ENCODE measurements at places on chromosomes 5 and 9.
A peak's percentile ranks its signal among the peaks of the same experiment; 100 is the strongest.

DNA sequence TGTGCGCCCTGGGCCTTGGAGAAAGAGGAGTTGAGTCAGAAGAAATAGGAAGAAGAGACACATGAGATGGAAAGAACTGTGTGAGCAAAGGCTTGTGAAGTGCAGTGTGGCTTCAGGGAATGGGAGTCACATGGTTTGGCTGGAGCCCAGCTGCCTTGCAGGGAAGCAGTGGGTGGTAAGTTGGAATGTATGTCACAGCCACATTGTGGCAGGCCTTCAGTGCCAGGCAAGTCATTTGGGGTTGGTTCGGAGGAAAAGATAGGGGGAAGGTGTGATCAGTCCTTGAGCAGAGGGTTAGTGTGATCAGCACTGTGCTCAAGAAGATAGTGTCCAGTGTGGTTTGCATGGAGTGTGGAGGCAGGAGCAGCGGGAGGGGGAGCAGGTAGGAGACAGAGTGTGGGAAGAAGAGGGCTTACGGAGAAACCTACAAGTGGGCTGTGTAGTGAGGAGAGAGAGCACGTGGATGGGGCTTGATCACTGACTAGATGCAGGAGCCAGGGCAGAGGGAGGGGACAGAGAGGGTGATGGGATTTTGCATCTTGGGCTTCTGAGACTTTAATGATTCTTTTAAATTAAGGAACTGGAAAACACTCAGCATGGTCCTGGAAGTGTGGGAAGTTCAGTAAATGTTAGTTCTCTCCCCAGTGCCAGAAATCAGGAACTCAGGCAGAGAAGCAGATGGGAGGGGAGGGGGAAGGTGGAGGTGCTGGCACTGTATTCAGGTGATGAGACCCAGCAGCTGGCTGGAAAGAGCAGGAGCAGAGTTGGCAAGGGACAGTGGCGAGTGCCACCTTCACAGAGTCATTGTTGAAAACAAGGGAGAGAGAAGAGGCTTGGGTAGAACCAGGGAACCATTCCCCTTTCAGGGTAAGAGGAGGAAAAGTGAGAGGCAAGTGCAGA is 46.6 kb downstream of the ARHGAP26 start:
- DNase-seq: no peak

- no peak for DNase-seq
These were observed 144.2 kb upstream of the RAI14 start for GRCh38 chr5:34511915-34512314.

GRCh38 chr5:43065387-43065947 is 25.3 kb upstream of the ANXA2R start:
- peak; percentile 38 for DNase-seq

DNA sequence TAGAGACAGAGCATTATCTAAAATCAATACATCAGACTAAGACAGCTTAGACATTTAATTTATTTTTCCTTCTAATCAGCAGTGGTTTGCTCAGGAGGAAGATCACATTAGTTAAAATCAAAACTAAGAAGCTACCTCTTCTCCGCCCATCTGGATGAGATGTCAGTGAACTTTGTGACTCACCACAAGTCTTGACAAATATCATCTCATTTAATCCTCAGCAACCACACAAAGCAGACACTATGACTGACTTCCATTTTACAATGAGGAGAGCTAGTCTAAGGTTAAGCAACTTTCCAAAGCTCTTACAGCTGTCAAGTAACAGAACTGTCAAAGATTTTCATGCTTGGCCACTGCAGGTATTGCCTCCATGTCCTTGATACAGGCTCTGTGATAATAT is 289.5 kb downstream of the DEPDC1B start:
- peak; percentile 19 for DNase-seq

- DNase-seq: no peak
These were observed 300.1 kb downstream of the ASTN2 start for GRCh38 chr9:117114768-117115167.

DNA sequence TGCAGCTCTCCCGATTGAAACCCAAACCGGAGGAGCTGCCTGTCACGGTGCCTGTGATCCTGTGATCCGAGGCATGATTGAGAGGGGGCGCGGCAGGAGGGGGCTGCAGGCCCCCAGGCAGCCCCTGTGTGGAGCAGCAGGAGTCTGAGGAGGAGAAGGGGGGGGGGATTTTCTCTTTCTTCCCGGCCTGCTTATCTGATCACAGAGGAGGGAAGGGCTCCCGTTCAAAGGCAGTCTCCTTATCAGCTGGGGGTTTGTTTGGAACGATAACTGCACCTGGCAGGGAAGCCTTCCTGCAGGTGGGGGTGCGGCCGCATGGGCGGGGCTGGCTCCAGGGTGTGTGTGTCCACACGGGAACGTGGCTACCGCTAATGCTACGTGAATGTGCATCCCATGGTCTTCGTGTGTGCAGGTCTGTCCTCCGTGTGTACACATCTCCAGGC is 38.4 kb downstream of the LMX1B start:
- DNase-seq: no peak

DNA sequence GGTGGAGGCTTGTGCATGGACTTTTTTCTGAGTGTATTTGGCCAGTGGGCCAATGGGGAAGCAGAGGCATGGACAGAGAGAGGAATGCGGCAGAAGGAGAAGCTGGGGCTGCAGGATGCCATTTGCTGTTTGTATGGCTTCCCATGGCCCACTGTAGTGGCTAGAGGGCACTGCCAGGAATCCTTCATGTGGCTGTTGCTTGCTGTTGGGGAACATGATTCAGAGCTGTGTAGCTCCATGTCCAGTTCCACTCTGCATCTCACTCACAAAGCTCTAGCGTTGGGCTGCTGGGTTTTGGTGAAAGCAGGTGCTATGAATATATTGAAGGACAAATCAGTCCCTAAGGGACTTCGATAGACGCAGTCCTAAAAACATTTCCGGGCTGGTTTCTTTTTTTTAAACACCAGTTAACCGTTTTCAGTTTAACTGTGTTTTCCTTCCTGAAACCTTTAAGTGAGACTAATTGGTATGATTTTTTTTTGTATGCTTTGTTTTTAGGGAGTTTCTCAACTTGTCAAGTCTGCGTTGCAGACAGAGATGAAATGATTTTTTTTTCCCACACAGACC is 51.3 kb downstream of the SLC22A5 start:
- no peak for DNase-seq

GRCh38 chr9:34518110-34518616 is 4.6 kb downstream of the ENHO start:
- DNase-seq: no peak

DNA sequence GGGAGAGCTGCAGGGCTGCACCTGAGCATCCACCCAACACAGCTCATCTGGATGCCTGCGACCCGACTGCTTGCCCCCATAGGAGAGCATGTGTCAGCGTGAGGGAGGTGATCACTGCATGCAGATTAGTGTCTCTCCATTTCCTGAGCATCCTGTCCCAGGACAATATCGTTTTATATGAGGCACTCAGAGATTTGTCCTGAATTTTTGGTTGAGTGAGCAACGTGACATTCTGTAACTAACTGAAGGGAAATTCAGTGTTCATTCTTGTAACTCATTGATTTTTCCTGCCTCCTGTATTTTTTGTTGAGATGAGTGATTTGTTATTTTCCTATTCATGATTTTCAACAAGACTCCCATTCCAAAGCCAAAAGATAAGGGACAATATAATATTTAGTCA is 20.7 kb upstream of the ANKRD34B start:
- DNase-seq: no peak

DNA sequence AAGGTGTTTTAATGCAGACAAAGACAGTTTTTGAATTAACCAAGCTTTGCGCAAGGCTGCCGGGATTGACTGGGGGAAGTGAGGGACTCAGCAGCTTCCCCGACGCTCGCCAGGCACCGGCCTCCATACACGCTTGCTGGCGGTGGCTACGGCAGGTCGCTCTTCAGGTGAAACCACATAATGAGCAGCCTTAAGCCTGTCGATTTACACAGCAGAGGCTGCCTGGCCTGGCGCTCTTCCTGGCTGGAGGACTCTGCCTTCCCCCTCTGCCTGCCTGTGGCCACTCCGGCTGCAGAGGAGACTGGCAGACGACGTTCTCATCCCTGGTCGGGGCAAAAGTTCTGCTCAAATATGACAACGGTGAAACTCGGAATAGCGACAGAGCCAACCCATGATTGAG is 9.0 kb upstream of the NOTCH1 start:
- DNase-seq: no peak

DNA sequence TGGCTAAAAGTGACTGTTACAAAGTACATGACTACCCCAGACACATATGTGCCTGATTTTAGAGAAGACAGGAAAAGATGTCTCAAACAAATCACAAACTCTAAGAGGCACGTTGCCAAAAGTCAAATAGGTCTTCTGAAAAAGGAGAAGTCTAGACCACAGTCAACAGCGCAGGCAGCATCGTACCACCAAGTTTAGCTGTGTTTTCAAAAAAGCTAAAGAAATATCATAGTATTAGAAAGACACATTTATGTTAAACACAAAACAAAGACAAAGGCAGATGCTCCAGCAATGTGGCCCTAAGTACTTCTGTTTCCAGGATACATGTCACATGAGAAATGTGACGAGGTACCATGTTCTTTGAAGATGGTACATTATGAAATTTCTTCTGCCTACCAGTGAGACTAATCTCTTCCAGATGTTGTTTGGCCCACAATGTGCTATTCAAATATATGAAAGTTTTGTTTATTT is 43.5 kb downstream of the LPAR1 start:
- DNase-seq: no peak

GRCh38 chr9:83422527-83422926 is 115.7 kb downstream of the FRMD3 start:
- DNase-seq: no peak

DNA sequence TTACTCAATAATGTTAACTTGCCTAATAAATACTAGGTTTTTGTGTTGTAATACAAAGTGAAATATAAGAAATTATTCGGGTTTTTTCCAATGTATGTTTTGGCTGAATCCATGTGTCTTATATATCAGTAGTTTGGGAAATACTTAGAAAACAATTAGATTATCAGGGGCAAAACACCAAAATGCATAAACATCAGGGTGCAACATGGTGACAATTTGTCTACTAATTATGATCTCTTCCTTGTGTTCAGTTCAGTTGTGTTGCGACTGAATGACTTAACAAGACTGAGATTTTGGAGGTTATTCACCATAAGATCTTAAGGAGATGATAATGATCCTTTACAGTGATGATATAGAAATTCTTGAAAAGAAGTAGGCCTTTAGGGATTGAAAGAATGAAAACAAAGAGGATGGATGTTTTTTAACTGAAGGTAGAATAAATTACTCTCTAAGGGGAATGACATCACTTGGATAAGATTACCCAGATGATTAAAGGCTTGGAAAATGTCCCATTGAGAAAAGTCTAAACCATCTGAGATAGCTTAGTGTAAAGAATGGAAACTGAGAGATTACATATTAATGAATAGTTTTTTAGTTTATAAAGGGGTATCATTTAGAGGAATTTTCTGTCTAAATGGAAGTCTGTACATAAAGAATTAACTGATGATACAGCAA is 415.8 kb downstream of the SPATA31D1 start:
- DNase-seq: no peak

DNA sequence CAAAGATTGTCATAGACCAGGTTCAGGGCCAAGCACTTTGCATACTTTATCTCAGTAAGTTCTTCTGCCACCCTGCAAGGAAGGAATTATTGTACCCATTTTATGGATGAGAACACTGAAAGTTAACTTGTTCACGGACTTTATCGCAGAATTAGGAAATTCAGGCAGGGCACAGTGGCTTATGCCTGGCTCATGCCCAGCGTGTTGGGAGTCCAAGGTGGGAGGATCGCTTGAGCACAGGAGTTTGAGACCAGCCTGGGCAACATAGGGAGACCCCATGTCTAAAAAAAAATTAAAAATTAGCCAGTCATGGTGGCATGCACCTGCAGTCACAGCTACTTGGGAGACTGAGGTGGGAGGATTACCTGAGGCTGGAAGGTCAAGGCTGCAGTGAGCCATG is 72.4 kb downstream of the MFAP3 start:
- no peak for DNase-seq

DNA sequence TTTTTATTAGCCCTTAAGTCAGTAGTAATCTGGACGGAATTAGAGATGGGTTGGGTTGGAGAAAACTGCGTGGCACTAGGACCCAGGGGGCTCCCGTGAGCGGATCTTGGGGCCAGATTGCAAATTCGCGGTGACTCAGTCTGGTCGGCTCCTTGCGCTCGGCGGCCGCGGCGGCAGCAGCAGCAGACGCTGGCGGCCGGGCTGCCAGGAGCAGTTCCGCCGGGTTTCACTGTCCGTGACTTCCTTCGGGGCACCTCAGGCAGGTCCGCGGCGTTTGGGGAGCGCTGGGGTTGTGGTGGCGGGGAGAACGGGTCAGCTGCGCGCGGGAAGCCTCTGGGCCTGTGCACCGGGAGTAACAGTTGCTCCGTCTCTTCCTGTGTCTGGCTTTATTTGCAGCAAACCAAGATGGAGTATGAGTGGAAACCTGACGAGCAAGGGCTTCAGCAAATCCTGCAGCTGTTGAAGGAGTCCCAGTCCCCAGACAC is 31.6 kb downstream of the TNPO1 start:
- DNase-seq: peak; percentile 72

GRCh38 chr9:134540276-134541096 is 101.1 kb upstream of the COL5A1 start:
- DNase-seq: no peak

Data from foreskin keratinocyte (primary cell).